ENCODE measurements at places on chromosomes 12 and 14. TPM values are rescaled to one million over a fixed set of nuclear protein-coding genes. Genes with fewer than 3 reads are reported as not detected.

GRCh38 chr12:75759842-75760572, 248.6 kb upstream of the KRR1 start:
- H3K36me3 ChIP-seq: no peaks in the 10 kb centered on the region
- no peak for DNase-seq
- no peak overlapping the region for H3K4me3 ChIP-seq
- no peak overlapping the region for H3K27ac ChIP-seq
- H3K4me1 ChIP-seq: no peaks in the 10 kb centered on the region

DACT1 gene
- total RNA-seq: 77.3 TPM

GRCh38 chr12:6204533-6205143, 4.4 kb downstream of the CD9 start:
- no peak overlapping the region for H3K4me3 ChIP-seq
- DNase-seq: no peak
- peaks cover 71% of the 10 kb centered on the region for H3K4me1 ChIP-seq
- no peaks in the 10 kb centered on the region for H3K27me3 ChIP-seq
- no peaks in the 10 kb centered on the region for H3K36me3 ChIP-seq

- no peaks in the 10 kb centered on the region for H3K36me3 ChIP-seq
- no peak for DNase-seq
- no peaks in the 10 kb centered on the region for H3K27me3 ChIP-seq
- no peak overlapping the region for H3K27ac ChIP-seq
Measured at GRCh38 chr12:89309440-89309802, 42.9 kb downstream of the DUSP6 start.

LPAR5 gene
- total RNA-seq: 2.7 TPM

DNA sequence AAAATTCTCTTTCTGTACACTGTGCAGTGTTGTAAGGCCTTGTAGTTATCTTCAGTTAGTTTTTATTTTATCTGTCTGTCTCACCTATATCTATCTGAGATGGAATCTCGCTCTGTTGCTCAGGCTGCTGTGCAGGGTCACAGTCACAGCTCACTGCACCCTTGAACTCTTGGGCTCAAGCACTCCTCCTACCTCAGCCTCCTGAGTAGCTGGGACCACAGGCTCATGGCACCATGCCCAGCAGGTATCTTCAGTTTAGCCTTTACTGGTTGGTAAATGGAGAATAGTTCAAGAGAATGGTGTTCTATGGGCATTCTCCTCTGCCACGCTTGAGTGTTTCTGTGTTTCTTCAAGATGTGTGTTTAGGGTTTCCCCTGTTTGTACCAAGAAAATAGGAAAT, 13.6 kb downstream of the TULP3 start:
- H3K27me3 ChIP-seq: no peaks in the 10 kb centered on the region
- no peak overlapping the region for H3K4me3 ChIP-seq
- H3K27ac ChIP-seq: peak overlapping the region; percentile 72
- H3K4me1 ChIP-seq: peaks cover 6% of the 10 kb centered on the region
- DNase-seq: no peak

DNA sequence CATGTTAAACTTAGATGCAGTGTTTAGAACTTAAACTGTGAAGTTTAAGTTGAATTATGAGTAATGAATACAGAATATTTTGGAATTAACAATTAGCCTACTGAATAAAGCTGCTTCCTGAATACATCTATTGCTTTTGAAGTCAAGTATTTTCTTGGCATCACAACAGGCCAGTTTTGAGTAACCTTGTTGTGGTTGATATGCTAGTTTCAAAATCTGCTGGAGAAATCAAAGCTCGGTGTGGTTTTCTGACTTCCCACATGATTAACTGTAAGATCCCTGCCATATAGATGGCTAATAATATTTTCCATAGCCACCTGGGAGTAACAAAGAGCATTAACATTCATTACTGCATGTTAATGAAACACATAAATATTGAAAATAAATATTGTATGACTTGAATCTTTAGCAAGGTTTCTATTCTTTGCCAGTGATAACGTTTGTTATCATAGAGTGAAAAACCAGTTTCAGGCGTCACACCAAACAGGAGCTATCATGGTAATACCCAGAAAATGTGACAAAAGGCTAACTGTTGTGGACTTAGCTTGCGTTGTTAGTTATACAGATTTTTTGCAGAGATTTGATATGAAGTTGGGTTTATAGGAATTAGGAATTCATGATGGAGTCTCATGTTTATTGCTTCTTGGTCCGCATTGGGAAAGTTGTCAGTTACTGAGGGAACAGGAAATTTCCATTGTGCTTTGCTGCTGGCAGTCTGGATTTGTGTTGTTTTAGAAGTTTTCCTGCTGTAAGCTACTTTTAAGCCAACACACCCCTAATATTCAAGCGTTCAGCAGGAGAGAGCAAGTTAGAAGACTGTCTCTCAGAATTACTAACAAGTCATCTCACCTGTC, 32.1 kb downstream of the PPFIBP1 start:
- H3K4me3 ChIP-seq: peak overlapping the region; percentile 3
- peaks cover 4% of the 10 kb centered on the region for H3K4me1 ChIP-seq
- peak overlapping the region; percentile 91 for H3K27ac ChIP-seq
- no peaks in the 10 kb centered on the region for H3K36me3 ChIP-seq
- no peak for DNase-seq
- H3K27me3 ChIP-seq: no peaks in the 10 kb centered on the region

ADGRD1 gene
- 110 TPM for total RNA-seq

GRCh38 chr14:35855876-35856481, 29.8 kb downstream of the BRMS1L start:
- H3K36me3 ChIP-seq: peaks cover 37% of the 10 kb centered on the region
- H3K27ac ChIP-seq: no peak overlapping the region
- no peak for DNase-seq
- no peaks in the 10 kb centered on the region for H3K4me1 ChIP-seq
- H3K27me3 ChIP-seq: no peaks in the 10 kb centered on the region
- H3K4me3 ChIP-seq: no peak overlapping the region

DNA sequence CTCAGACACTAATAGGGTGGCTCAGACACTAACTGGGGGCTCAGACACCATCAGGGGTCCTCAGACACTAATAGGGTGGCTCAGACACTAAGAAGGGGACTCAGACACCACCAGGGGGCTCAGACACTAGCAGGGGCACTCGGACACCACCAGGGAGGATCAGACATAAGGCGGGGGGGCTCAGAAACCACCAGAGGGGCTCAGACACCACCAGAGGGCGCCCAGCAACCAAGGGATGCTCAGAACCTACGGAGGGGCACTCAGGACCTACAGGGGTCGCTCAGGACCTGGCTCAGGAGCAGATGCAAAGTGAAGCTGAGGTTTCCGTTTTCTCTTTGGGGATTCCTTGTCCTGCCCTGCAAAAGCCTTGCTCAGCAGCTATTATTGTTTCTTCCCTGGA, 448.5 kb downstream of the TMEM121 start:
- no peak overlapping the region for H3K4me3 ChIP-seq
- no peak for DNase-seq
- no peaks in the 10 kb centered on the region for H3K4me1 ChIP-seq
- no peaks in the 10 kb centered on the region for H3K36me3 ChIP-seq
- H3K27me3 ChIP-seq: no peaks in the 10 kb centered on the region
- H3K27ac ChIP-seq: no peak overlapping the region

DNA sequence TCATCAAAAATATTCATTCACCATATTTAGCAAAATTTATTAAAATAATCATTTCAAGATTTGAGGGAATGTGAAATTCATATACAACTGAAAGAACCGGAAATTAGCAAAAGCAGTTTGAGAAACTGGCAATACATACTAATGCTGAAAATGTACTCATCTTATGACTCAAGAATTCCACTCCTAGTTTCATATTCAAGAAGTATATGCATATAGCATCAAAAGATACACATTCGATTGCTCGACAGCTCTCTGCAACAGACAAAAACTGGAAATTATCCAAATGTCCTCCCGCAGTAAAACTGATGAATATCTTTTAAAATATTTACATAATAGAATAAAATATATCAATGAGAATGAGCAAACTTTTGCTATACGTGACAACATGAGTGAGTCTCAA, 189.2 kb upstream of the MGAT4C start:
- H3K36me3 ChIP-seq: no peaks in the 10 kb centered on the region
- H3K27me3 ChIP-seq: no peaks in the 10 kb centered on the region
- H3K4me3 ChIP-seq: no peak overlapping the region
- H3K4me1 ChIP-seq: no peaks in the 10 kb centered on the region
- DNase-seq: no peak
- H3K27ac ChIP-seq: no peak overlapping the region

LHX5 gene
- total RNA-seq: not detected

DNA sequence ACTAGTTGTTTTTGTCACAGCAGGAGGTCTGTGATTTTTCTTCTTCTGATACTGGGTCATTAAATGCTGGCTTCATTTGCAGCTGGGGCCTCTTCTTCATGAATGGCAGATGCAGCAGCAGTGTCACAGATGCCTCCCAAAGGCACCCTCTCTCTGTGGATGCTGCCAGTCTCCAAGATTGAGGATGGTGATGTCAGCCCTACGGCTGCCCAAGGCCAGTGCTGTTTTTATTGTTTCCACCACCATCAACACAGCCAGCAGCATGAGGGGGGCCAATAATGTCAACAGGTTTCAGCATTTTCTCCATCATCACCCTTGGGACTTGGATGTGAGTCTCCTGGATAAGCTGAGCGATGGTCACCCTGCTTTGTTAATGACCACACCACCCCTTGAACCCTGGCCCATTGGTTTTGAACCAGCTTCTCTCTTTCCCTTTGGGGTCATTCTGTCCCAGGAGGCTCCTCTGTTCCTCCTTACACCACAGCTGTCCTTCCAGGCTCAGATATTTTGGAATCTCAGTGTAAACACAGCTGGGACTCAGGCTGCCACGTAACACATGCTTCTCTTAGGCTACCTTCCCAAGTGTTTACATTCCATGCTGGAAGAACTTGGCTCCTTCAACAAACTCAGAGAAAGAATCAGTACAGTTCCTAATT, 151.7 kb upstream of the DDHD1 start:
- H3K4me1 ChIP-seq: no peaks in the 10 kb centered on the region
- no peak overlapping the region for H3K4me3 ChIP-seq
- H3K27ac ChIP-seq: peak overlapping the region; percentile 21
- no peaks in the 10 kb centered on the region for H3K27me3 ChIP-seq
- no peaks in the 10 kb centered on the region for H3K36me3 ChIP-seq

- H3K4me3 ChIP-seq: no peak overlapping the region
- no peak for DNase-seq
- H3K36me3 ChIP-seq: no peaks in the 10 kb centered on the region
- H3K27me3 ChIP-seq: no peaks in the 10 kb centered on the region
- H3K4me1 ChIP-seq: no peaks in the 10 kb centered on the region
Measured at GRCh38 chr12:132427999-132428935, 61.7 kb upstream of the FBRSL1 start.

DNA sequence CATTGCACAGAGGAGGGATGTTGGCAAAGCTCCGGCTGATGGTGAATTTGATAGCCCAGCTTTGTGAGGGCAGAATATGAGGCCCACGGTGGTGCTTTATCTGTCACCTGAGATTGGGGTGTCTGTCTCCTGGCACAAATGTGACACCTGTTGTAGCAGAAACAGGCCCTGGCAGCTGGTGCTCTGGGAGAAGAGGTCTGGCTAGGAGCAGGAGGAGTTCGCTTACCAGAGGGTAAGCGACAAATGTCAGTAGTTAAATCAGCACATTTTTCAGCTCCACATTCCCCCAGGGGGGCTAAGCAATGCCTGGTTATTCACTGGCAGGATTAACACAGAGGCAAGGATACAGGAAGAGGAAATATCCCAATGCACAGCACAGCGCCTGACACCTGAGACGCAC, 71.1 kb downstream of the B4GALNT3 start:
- no peaks in the 10 kb centered on the region for H3K27me3 ChIP-seq
- H3K4me3 ChIP-seq: no peak overlapping the region
- no peak for DNase-seq
- no peaks in the 10 kb centered on the region for H3K4me1 ChIP-seq

GRCh38 chr12:29072631-29073030, 76.4 kb upstream of the FAR2 start:
- no peak overlapping the region for H3K4me3 ChIP-seq
- no peak overlapping the region for H3K27ac ChIP-seq
- no peak for DNase-seq
- no peaks in the 10 kb centered on the region for H3K27me3 ChIP-seq
- H3K4me1 ChIP-seq: no peaks in the 10 kb centered on the region
- no peaks in the 10 kb centered on the region for H3K36me3 ChIP-seq

DNA sequence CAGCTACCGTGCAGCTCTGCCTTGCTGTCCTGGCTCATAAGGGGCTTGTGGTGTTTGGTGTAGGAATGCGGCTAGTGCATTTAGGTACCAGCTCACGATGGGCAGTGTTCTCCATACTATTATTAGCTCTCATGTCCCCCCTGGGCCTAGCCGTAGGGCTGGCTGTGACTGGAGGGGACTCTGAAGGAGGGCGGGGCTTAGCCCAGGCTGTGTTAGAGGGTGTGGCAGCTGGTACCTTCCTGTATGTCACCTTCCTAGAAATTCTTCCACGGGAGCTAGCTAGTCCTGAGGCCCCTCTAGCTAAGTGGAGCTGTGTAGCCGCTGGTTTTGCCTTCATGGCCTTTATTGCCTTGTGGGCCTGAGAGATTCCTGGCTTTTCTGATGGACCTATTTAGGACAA, 2.1 kb downstream of the SLC39A2 start:
- H3K4me1 ChIP-seq: no peaks in the 10 kb centered on the region
- DNase-seq: no peak
- no peaks in the 10 kb centered on the region for H3K27me3 ChIP-seq
- H3K27ac ChIP-seq: no peak overlapping the region

- H3K4me3 ChIP-seq: no peak overlapping the region
- DNase-seq: no peak
- no peaks in the 10 kb centered on the region for H3K36me3 ChIP-seq
- H3K27me3 ChIP-seq: no peaks in the 10 kb centered on the region
Measured at GRCh38 chr14:74804219-74804825, 41.2 kb downstream of the YLPM1 start.

PTGER2 gene
- 2.2 TPM for total RNA-seq

- no peak for DNase-seq
- H3K27me3 ChIP-seq: no peaks in the 10 kb centered on the region
- no peaks in the 10 kb centered on the region for H3K36me3 ChIP-seq
- no peak overlapping the region for H3K4me3 ChIP-seq
- H3K27ac ChIP-seq: no peak overlapping the region
Measured at GRCh38 chr14:104403421-104404220, 175.9 kb upstream of the C14orf180 start.

DNA sequence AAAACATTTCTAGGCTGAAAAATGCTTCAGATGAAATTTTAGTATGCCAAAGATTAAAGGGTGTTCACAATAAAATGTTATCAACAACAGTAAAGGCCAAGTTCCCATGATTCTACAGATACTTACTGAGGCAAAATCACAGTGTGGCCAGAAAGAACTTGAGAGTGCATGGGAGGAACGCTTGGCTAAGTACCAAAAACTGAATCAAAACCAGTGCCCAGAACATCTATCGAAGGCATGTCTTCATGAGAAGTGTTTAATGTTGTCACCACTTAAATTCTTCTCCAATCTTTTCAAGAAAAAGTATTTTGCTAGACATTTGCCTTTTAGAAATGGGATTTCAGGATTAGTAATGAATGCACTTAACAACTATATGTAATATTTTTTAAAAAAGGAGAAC, 41.5 kb downstream of the KIF21A start:
- H3K36me3 ChIP-seq: no peaks in the 10 kb centered on the region
- peaks cover 10% of the 10 kb centered on the region for H3K4me1 ChIP-seq
- no peak for DNase-seq
- no peak overlapping the region for H3K27ac ChIP-seq
- no peak overlapping the region for H3K4me3 ChIP-seq

POTEM gene
- not detected for total RNA-seq

HOTAIR gene
- 0.30 TPM for total RNA-seq

GRCh38 chr12:64090047-64090446, 132.0 kb downstream of the KICS2 start:
- H3K27me3 ChIP-seq: no peaks in the 10 kb centered on the region
- DNase-seq: no peak

All from tibial nerve (tissue), 4 donors.